ENCODE measurements at places on chromosomes 1 and 21.

DNA sequence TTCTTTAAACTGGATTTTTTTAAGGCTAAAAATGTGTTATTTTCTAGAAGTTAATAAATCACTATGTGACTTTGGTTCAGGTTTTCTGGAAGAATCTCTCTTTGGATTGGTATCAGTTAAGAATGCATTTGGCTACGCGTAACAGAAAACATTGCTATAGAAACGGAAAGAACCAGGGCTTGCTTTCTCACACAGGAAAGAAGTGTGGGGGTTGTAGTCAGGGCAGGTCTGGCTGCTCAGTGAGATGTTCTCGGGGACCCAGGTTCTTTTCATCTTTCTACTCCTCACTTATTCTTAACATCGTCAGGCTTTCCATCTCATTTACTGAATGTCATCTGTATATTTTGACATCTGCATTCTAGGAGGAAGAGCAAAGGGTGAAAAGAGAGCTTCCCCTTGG lies 191.4 kb downstream of the ZBTB18 start:
- no peak for DNase-seq

DNA sequence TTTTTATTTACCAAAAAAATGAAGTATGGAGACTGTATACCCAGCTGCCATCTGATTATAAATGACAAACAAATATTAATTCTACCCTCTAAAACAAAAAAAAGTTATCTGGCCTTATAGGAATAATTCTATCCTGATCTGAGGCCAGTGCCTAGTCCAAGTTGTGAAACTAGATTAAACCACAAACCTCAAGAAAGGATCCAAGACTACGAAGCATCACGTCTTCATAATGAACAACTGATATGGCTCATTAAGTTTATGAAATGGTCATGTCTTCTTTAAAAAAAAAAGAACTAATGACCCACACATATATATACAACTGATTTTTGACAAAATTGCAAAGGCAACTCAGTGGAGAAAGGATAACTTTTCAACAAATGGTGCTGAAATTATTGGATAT lies 32.4 kb upstream of the CTTNBP2NL start:
- DNase-seq, result no peak

GRCh38 chr1:40081871-40082270 lies 15.2 kb downstream of the PPT1 start:
- no peak for DNase-seq

DNA sequence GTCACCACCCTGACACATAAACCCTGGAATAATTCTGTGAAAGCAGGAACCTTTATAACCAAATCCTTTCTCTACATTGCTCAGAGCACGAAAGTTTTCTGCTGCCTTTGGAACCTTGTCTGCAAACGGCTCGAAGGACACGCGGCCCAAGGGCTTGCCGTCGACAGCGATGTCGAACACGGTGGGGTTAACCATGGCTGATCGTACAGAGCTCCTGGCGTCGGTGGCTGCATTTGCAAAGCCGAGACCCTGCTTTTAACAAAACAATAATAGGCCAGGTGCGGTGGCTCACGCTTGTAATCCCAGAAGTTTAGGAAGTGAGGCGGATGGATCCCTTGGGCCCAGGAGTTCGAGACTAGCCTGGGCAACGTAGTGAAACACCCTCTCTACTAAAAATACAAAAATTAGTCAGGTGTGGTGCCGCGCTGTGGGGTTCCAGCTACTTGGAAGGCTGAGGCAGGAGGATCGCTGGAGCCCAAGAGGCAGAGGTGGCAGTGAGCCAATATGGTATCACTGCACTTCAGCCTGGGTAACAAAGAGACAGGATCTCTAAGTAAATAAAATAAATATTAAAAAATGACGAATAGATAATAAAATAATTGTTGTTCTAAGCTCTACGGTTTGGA lies 2.2 kb upstream of the EIF2B3 start:
- no peak for DNase-seq

DNA sequence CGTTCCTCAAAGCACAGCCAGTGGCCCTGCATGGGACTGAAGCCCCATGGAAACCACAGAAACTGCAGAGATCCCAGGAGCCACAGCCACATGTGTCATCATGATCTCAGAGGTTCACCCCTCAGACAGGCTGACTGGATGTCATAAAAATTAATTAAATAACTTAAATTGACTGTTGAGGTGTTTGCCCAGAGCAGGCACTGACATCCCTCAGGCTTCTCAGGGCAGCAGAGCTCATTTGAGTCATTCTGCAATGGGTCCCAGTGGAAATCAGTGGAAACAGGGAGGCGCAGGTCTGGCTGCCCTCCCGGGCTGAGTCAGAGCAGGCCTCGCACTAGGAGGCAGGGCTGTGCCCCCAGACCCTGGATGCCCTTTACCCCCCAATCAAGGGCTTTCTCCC lies 135.1 kb downstream of the CDC7 start:
- DNase-seq, result no peak

DNA sequence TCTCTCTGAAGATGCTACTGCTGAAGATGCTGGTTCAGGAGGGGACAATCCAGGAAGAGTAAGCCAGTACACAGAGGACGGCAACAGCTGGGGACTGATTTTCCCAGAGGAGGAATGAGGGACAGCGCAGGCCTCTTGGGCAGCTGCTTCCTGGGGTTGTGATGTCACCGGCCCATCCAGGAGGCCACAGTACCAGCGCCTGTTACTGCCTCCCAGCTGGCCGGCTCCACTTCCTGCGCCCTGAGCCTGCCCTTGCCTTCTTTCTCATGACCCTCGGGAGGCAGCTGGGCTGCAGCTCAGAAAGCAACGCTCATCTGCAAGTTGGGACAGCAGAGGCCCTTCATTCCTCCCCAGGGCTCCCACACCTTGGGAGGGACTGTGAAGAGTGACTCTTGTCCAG lies 21.9 kb upstream of the ID3 start:
- no peak for DNase-seq
